ENCODE measurements at places on chromosomes 11 and 22.

DNA sequence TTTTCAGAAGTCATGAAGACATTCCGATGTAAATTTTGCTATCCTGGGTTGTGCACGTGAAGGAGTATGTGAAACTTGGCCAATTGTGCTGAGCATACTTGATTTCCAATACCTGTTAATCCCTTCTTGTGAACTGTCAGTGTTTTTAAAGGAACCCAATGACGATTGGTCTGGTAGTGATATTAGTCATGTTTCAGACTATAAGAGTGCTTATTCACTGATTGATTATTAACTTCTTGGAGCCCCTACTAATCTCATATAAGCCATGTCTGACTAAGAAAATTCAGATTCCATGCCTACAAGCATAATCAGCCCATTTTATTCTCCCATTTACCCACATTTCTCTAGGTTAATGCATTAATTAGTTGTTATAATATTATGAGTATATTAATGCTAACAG lies 330.8 kb upstream of the MTNR1B start:
- no peak for DNase-seq

GRCh38 chr11:106326087-106326486 lies 248.6 kb downstream of the AASDHPPT start:
- no peak for DNase-seq

DNA sequence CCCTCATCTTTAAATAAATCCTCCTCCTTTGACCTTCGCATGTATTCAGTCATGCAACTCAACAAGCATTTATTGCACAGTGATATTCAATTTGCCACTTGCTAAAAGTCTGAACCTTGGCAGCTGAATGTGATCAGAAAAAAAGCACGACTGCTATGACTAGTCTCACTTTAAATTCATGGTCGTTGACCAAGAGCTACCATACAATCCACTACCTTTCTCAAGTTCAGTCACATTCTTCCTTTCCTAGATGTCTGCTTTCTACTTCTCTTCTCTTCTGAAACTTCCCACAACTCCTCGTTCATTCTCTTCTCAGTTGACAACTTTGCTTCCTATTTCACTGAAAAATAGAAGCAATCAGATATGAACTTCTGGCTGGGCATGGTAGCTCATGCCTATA lies 2.0 kb upstream of the SAA1 start:
- no peak for DNase-seq

GRCh38 chr11:36292311-36292722 lies 3.1 kb upstream of the COMMD9 start:
- peak; percentile 52 for DNase-seq

DNA sequence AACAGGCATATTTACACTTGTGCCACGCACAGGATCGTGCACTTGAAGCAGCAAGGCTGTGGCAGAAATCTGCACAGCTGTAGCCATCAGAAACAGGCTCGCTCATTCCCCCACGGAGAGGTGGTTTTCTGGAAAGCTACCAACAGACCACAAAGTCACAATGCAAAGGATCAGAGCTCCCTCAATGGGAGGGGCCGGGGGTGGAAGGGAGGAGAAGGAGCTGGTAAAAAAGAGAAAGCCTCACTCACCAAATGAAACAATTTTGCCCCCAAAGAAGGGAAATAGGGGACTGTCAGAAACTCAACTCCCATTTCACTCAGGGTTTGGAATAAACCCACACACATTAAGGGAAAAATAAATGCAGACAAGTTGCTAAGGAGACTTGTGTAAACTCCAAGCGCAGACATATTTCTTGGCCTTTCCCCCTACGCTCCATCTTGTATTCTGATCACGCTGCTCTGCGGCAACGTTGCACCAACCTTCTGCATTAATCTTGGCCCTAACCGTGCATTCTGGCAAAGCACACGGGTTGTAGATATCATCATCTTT lies 43.2 kb upstream of the BLID start:
- DNase-seq = no peak

DNA sequence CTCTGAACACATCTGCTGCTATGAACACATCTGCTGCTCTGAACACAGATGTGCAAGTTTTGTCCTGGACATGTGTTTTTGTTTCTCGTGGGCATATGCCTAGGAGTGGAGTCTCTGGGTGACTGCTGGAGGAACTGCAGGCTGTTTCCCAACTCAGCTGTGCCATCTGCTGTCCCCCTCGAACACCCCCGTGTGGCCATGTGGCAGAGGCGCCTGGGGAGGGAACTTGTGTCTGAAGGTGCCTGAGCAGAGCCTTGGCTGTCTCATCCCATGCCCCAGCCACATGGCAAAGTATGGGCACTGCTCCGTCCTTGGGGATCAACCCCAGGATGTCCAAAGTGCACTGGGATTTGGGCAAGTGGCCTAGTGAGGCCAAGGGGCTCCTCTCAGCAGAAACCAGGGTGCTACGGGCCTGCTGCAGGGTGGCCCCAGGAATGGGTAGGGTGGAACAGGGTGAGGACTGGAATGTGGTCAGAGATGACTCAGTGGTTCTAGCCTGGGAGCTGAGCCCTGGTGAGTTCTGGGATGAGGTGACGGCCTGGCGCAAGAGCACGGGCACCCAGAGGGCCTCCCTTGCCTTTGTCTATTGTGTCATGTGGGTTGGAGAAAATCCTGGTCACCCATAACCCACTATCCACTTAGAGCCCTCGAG lies 14.7 kb downstream of the GATD1 start:
- peak; percentile 48 for DNase-seq

DNA sequence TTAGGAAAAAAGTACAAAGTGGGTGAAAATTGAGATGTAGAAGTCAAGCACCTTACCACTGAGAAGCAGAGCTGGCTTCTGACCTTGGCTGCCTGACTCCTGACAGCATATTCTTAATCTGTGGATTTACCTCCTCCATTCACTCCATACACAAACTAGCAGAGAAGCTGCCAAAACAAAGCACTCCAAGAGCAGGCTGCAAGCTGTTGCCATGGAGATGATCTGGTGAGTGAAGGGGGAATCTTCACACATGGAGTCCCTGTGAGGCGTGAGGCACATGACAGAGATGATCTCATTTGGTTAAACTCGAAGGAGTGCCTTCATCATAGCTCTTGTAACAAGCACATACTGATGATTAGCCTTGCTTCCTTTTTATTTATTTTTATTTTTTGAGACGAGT lies 16.1 kb downstream of the COMMD9 start:
- no peak for DNase-seq

GRCh38 chr11:120120805-120121335 lies 17.0 kb downstream of the TRIM29 start:
- no peak for DNase-seq

- no peak for DNase-seq
Measured at GRCh38 chr22:35039625-35040024, 26.3 kb upstream of the ISX start.

- no peak for DNase-seq
Measured at GRCh38 chr11:85709941-85710702, 24.1 kb upstream of the CCDC89 start.

GRCh38 chr22:44648085-44648820 lies 53.8 kb upstream of the PRR5 start:
- no peak for DNase-seq

- DNase-seq = no peak
Measured at GRCh38 chr11:126697936-126698335, 302.6 kb downstream of the KIRREL3 start.

DNA sequence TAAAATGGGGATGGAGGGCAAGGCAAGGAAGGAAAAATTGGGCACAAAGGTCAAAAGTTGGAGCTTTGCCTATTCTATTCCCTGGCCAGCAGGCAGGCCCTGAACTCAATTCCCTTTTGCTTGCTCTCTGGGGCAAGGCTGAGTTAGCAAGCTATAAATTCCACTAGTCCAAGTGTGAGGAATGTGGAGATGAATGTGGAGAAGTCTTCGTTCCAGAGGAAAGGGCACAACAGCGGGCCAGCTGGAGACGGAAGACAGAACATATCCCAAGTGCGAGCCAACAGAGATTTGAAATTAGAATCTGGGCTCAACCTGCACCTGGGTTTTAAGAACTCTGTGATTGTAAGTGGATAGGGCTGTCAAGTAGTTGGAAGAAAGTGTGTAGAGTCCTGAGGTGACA lies 29.5 kb upstream of the FZD4 start:
- no peak for DNase-seq

- DNase-seq = no peak
Measured at GRCh38 chr11:13701506-13701905, 33.0 kb downstream of the FAR1 start.

GRCh38 chr11:43852057-43852636 lies 28.5 kb upstream of the ALKBH3 start:
- peak; percentile 66 for DNase-seq

GRCh38 chr11:115366826-115367225 lies 137.4 kb downstream of the CADM1 start:
- DNase-seq = no peak

DNA sequence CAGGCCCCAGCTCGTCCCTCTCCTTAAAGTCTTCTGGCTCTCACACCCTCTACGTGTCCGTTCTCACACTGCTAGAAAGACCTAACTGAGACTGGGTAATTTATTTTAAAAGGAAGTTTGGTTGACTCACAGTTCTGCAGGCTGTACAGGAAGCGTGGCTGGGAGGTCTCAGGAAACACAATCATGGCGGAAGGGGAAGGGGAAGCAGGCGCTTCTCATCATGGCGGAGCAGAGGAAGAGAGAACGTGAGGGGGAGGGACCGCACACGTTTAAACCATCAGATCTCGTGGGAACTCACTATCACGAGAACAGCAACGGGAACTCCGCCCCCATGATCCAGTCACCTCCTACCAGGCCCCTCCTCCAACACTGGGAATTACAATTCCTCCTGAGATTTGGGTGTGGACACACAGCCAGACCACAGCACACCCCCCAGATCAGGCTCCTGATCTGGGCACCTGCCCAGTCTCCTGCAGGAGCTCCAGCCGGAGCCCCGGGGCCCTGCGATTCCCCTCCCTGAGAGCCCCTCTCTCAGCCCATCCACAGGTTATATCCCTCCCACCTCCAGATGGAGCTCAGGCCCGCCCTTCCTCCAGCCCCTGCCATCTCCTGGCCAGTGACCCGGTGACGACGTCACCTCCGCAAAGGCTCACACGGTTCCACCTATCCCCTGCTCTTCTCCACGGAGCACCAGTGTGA lies 170.2 kb downstream of the BRD1 start:
- DNase-seq = peak; percentile 8

DNA sequence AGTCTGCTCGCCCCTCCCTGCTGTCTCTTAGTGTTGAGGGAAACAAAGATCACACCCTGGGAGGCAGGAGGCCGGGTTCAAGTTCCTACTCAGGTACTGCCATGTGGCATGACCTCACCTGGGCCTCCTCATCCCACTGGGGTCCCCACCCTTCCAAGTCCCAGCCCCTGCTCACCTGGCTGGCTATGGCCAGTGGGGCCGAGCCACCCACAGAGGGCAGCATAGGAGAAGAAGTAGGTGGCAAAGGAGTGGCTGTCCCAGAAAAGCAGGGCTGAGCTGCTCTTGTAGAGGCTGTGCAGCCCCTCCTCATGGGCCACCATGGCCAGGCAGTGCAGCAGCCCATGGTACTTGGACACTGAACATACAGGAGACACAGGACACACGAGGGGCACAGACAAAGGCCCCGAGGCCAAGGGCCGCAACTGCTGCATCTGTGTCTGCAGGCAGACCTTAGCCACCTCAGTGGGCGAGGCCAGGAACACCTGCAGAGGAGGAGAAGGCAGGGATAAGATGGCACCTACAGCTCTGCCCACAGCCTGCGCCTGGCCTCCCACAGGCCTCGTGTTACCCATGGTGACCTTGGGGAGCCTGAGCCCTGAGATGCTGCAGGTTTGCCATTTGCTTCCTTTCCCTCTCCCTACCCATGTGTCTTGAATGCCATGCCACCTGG lies 50.6 kb upstream of the MPEG1 start:
- DNase-seq = peak; percentile 18

GRCh38 chr22:38398609-38399461 lies 56.2 kb downstream of the KCNJ4 start:
- peak; percentile 71 for DNase-seq

DNA sequence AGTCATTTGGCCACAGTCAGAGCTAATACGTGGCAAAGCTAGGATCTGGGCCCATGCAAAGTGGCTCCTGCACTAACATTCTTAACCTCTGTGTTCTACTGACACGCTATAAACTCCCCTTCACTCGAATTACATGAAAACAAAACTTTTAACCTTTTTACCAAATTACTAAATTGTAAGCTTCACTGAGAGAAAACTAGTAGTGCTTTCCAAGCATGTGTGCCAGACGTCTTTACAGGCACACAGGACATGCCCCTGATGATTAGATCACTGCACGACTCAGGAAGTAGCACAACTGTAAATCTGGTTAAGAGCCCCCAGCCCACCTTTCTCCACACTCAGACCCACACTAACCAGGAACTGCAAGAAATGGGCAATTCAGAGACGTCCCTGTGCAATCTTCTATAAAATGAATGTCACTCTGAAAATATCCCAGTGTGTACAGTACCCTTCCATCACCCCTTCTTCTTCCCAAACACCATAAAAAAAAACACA lies 16.1 kb downstream of the PHF21A start:
- DNase-seq = no peak

DNA sequence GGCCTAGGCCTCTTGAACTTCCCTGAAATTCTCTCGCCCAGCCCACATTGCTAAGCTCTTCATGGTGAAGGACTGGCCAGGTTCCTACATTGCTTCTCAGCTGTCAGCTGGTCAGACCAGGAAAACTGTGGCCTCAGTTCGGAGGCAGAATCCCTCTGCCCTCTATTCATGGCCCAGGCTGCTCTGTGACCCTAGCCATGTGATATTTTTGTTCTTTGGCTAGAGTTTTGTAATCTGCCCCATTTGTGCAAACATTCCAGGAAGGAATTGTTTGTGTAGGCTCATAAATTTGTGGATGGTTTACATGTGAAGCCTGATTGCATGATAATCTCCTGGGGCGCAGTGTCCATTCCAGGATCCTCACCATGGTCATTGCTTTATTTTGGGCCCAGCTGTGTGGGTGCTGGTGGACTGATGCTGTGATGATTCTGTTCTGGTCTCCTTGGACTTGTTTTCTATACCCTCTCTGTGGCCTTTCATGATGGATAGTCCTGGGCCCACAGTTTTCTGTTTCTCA lies 149.1 kb upstream of the E2F8 start:
- DNase-seq = no peak

Measured in small intestine (tissue), 16 donors.